ENCODE measurements at places on chromosomes 16 and 17.

DNA sequence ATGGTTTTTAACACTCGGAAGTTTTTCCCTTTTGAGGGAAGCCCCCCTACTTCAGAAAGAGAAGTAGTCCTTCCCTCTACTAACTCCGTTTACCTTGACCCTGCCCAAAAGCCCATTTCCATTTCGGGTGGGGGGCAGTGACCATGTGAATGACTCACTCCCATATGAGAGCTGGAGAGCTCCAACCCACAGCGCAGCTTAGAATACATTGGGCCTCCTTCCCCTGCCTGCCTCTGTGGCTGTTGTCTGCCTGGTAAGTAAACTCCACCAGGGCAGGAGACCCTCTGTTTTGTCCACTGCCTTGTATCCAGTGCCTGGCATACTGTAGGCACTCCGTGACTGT, 985 bp downstream of the SGSM2 start:
- DNase-seq = no peak

DNA sequence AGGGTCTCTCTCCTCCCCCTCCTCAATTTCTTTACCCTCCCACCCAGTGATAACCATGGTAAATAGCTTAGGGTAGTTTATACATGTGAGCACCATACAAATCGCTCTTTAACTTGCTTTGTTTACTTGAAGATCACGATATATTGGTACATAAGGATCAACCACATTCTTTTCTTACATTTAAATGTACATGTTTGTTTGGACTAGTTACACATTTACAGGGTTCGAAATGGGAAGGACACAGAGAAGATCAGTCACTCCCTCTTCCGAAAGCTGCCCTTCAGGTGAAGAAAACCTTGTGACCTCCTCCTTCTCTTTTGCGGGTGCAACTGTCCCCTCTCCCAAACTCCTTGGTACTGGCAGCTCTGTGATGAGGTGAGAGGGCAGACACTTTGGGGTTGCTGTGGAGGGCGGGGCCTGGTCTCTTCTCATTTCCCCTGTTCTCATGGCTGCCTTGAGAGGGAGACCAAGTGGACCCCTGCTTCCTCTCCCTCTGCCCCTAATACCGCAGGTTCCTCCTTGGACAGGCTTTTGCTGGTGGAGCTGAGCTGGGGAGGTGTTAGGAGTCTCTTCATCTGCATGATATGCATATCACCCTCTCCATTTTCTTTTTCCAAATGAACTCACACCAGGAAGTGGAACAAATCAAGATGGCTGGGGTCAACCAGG, 4.7 kb upstream of the PIK3R6 start:
- DNase-seq = peak; percentile 22

DNA sequence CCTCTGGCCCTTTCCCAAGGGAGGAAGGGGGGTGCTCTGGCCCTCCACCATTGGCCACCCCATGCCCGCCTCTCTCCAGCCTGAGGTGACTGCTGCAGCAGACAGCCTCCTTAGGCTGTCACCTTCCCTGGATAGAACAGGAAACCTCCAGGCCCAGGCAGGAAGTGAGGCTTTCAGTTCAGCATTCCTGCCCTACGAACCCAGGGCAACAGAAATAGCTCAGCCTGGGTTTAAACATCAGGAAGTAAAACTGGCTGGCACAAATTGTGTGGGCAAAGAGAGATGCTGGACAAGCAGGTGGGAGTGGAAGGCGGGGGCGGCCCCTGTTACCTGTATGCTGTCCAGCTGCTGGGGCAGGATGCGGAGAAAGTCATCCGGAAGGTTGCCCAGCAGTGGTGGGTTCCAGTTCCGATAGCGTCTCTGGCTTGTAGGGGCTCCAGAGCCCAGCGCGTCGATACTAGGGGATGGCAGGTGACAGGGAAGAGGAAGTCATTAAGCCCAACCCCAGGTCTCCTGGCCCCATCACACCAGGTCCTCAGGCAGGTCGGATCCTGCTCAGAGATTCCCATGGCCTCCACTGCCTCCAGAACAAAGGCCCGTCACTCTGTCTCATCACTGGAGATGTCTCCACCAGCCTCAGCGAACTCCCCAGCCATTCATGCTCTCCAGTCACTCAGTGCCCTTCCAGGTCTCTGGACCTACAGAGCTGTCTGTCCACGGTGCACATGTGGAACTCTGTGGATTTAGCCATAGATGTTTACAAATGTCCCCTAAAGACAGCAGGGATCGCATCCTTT, 23.6 kb upstream of the MRPS23 start:
- no peak for DNase-seq

GRCh38 chr16:407253-407652, 5.6 kb downstream of the DECR2 start:
- no peak for DNase-seq

DNA sequence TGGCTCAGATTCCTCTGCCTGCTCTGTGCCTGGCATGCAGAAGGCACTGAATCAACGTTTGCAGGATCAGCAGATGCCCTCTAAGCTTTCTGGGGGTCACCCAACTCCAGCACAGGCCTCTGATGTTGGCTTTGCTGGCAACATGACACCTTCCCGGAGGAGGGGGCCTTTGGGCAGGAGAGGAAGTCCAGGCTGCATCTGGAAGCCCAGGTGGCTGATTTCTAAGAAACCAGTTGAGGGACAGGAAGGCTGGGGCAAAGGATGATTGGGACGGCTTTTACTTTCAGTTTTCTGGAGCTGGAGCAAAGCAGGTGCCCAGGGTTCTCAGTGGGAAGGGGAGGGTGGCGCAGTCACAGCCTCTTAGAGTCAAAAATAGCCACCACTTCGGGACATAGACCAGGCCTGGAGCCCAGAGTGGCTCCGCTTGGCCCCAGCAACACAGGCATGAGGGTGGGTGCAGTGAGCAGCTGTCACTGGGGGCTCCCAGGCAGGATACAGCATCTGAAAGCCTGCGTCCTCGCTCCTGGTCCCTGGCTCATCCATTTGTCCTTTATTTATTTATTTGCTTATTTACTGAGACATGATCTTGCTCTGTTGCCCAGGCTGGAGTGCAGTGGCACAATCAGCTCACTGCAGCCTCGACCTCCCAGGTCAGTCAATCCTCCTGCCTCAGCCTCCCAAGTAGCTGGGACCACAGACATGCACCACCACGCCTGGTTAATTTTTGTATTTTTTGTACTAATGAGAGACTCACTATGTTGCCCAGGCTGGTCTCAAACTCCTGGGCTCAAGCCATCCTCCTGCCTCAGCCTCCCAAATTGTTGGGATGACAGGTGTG, 15.1 kb downstream of the SOCS1 start:
- no peak for DNase-seq

- no peak for DNase-seq
Measured at GRCh38 chr17:32497431-32498205, 10.8 kb downstream of the CDK5R1 start.

- DNase-seq = no peak
Measured at GRCh38 chr16:10027553-10027952, 154.7 kb downstream of the GRIN2A start.

- DNase-seq = no peak
Measured at GRCh38 chr16:49969091-49970030, 55.7 kb upstream of the CNEP1R1 start.

DNA sequence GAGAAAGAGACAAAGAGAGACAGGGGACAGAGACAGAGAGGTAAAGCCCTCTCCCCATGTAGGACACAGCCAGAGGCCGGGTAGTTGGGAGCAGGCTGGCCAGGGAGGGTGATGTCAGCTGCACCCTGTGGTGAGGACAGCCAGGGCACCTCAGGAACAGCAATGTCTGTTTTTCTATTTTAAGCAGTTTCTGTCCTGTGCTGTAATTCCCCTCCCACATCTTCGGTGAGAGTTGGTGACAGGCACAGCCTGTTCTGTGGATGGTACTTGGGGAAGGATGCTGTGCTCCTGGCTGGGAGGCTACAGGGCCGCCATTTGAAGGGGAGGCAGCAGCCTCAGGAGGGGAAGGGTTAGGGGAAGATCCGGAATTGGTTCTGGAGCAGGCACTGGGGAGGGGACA, 163.5 kb downstream of the SDK2 start:
- no peak for DNase-seq

DNA sequence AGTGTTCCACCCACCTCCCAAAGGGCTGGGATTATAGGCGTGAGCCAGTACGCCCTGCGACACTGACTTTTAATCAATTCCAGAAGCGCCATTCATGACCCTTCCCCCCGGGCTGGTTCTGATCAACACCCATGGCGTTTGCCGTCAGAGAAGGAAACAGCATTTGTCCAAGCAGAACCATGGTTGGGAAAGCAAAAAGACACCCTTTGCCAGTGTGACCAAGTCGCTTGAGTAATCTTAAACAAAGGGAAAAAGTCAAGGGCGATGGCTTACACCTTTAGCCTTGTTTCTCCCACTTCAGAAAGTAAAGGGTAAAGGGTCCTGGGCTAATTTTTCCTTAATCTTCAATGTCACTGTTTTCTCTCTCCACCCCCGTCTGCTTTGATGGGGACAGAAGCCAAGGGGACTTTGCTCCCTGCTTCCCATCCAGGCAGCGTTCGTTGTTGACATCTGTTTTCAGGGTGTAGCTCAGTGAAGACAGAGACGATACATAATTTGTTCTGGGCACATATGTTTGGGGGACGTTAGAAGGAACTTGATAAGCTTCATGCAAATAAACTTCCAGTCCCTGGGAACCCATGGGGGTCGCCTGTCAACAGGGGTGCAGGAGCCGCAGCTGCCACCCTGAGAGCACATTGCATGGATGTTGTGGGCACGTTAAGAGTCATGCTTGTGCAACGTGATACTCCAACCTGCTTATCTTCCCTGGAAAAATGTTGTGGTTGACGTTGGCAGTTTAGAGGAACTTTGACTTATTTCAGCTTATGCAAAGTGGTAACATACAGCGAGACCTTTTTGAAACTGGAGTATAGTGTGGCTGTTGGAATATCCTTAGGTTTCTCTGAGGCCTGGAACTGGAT, 50.6 kb upstream of the TANGO6 start:
- DNase-seq = no peak

DNA sequence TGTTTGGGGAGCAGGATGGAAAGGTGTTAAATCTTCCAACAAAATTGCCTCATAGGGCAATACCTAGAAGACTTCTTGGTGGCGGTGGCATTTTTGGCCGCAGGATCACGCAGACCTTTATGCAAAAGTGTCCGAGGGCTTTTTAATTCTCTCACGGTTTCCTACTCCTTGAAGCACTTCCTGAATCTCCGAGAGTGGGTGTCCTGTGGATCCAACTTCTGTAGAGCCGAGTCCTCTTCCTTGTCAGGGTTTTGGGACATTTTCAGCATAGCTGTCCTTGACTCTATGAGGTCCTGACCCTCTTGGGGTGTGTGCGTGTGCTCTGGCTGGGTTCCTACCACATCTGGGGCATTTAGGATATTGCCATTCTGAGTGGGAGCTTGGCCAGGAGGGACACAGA, 31.7 kb downstream of the IL21R start:
- peak; percentile 27 for DNase-seq

- DNase-seq = no peak
Measured at GRCh38 chr16:23535901-23536300, 21.2 kb downstream of the EARS2 start.

- no peak for DNase-seq
Measured at GRCh38 chr16:86657972-86658371, 79.6 kb downstream of the FOXL1 start.

- DNase-seq = no peak
Measured at GRCh38 chr16:63174801-63175200, 1138.6 kb upstream of the CDH8 start.

GRCh38 chr16:58384437-58385055, 7.7 kb upstream of the GINS3 start:
- peak; percentile 11 for DNase-seq

Data from inflammatory macrophage (primary cell).